ENCODE measurements at places on chromosomes 4 and X. TPM values are rescaled to one million over a fixed set of nuclear protein-coding genes. Genes with fewer than 3 reads are reported as not detected.
A peak's percentile ranks its signal among the peaks of the same experiment; 100 is the strongest.

GRCh38 chr4:168167714-168168284, 75.5 kb downstream of the ANXA10 start:
- DNase-seq: no peak

DNA sequence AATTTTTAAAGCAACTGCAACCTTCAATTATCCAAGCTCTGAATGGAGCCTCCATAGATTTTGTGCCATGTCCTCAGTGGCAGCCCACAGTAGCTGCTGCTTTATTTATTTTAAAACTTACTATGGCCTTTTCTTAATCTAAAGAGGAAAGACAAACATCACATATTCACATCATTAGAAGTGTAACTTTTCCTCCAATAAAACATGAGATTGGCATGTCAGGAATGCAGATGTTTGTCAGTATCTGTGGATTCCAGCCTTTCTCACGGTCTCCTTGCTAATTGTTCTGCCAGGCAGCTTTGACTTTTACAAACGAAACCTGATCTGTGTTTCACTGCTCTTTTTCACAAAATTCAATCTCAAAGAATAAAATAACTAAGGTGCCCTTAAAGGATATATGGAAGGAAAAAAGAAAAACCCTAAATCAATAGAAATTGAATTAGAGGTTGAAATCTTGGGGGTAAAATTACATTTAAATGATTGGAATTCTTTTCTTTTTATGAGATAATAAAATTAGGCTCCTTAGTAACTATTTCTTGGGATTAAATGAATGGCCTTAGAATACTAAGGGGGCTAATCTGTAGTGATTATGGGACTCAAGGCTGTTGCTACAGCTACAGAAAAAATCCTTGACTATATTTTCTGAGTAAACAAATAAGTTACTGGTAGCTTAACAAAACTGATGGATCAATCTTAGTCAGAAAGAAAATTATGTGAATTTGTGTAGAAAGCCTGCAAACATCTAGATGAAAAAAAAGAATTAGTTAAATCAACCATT, 151.3 kb downstream of the RTL9 start:
- no peak for DNase-seq

GRCh38 chrX:16479206-16479869, 170.6 kb upstream of the S100G start:
- DNase-seq: peak; percentile 92

GRCh38 chr4:76283900-76284299, 22.6 kb upstream of the STBD1 start:
- peak; percentile 12 for DNase-seq

- peak; percentile 5 for DNase-seq
Observed at GRCh38 chr4:139973015-139973414, 181.0 kb downstream of the MAML3 start.

- DNase-seq: peak; percentile 11
Observed at GRCh38 chrX:119292445-119292844, 56.4 kb downstream of the PGRMC1 start.

Gene PAGE5
- total RNA-seq: not detected

Gene GAGE12H
- not detected for total RNA-seq

Gene TRAM1L1
- 1.1 TPM for total RNA-seq

GRCh38 chr4:110916505-110916904, 293.6 kb upstream of the PITX2 start:
- no peak for DNase-seq

DNA sequence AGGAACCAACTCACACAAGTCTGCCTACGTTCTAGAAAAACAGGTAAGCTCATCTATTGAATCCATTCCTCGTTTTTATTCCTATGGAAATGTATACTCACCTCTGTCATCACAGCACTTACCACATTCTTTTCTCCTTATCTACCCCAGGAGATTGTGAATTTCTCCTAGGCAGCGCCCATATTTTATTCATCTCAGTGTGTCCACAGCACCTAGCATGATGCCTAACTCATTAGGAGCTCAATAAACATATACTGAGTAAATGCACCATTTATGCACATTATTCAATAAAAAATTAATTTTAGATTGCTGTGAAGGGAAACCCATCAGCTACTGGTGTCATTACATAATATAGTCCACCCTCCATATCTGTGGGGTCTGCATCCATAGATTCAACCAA, 106.2 kb upstream of the MBNL3 start:
- no peak for DNase-seq

Gene PROM1
- 4.0 TPM for total RNA-seq

GRCh38 chr4:32841217-32841616, 2121.0 kb downstream of the PCDH7 start:
- DNase-seq: no peak

DNA sequence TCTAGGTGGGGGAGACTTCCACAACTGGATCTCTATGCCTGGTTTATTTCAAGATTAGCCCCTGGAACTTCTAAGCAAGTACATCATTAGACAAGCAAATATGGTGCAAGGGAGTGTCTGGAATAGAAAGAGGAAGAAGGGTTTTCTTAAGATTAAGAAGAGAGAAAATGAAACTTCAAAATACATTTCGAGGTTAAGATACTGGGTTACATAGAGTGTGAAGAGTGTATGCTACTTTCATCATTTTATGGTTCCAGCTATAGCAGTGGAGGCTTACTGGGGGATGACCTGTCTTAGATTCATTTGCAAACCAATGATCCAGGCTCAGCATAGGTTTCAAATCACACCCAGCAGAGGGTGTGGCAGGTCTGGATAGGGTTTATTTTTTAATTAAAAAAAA, 144.4 kb upstream of the GATB start:
- no peak for DNase-seq

DNA sequence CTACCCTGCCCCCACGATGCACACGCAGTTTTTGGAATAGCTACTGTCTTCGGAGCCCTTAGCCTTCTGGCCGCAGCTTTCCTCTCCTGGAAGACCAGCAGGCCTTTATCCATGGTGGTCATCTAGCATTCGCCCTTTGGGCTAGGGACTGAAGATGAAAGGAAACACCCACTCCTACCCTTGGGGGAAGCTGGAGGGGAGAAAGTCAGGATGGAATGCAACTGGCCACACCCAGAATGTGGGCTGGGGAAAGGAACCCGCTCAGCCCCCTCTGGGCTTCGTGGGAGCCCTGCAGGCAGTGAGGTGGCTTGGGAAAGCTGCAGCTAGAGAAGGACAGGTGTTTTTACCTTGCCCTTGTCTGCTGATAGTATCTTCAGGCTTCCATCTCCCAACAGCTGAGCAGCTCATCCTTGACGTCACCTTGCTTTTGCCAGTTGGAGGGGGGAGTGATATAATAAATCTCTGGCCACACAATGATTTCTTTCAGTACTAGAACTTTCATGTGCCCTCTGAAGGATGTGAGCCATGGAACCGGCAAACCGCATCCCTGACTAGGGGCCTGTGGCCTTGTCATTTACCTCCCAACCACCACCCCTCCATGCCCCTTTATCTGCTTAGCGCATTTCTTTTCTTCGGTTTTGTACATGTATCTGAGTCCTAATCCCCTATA, 59.0 kb downstream of the ELF4 start:
- no peak for DNase-seq

DNA sequence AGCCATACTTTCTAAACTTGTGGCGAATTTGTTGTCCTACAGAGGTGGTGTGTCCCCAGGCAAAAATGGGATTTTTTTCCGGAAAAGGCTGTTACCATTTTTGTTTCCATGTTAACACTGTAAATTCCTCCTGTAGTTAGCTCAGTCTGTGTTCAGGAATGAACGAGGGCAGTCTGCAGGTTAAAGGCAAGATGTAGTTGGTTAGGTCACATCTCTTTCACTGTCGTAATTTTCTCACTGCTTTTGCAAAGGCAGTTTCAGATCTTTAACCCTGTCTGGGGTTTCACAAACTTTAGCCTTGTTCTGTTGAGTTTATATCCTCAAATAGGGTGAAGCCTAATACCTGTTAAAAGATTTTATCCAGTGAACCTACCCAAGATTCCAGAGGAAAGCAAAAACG, 50.5 kb upstream of the PUDP start:
- no peak for DNase-seq

- DNase-seq: no peak
Observed at GRCh38 chrX:31847773-31848172, 775.9 kb upstream of the FTHL17 start.

DNA sequence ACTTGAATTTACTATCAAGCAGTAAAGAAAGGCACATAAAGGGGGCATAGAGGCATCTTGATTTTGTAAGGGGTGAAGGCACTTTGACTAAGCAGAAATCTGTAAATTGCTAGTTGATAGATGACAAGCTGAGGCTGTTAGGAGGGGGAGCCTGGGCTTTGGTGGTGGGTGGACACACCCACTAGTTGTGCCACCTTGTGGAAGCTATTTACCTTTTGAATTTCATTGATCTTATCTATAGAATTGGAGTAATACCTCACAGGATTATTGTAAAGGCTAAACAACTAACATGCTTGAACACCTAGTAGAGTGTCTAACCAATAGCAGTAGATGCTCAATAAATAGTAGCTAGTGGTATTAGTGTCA, 142.8 kb upstream of the KCNIP4 start:
- DNase-seq: no peak

Gene FAM120C
- 3.5 TPM for total RNA-seq

Data from mammary epithelial cell (primary cell).